ENCODE measurements at places on chromosomes 2 and 18. TPM values are rescaled to one million over a fixed set of nuclear protein-coding genes. Genes with fewer than 3 reads are reported as not detected.

- DNase-seq, result no peak
Observed at GRCh38 chr2:236895497-236895896, 190.2 kb upstream of the COPS8 start.

The EML6 gene
- 0.87 TPM for total RNA-seq

GRCh38 chr2:22377268-22377667 lies 1007.7 kb upstream of the KLHL29 start:
- no peak for DNase-seq

The TMEM178A gene
- total RNA-seq, result 3.0 TPM

The PSMD1 gene
- total RNA-seq, result 47.9 TPM

The COL6A3 gene
- total RNA-seq, result 465 TPM

Data from tibial nerve (tissue), 4 donors.